ENCODE measurements at places on chromosomes 4 and X.

GRCh38 chr4:25656031-25656430 is 380 bp downstream of the SLC34A2 start:
- DNase-seq: no peak

- no peak for DNase-seq
Measured at GRCh38 chrX:105564501-105564900, 257.8 kb upstream of the NRK start.

- DNase-seq: no peak
Measured at GRCh38 chrX:1853447-1853846, 238.6 kb downstream of the ASMT start.

DNA sequence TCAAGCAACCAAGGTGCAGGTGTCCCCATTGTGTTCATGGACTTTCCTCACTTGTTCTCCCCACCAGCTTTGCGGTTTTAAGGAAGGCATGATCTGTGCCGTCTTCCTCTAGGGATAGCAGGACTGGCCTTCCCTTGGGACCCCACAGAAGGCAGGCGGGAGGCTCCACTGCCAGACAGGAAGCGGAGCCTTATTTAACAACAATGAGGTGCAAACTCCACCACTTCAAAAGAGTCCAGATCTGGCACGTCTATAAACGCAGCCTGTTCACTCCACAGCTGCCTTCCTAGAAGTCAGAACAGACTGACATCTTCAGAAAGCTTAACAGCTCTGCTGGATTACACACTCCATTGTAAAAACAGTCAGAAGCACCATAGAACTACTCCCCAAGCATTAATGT is 1.7 kb upstream of the GPR143 start:
- DNase-seq: no peak

DNA sequence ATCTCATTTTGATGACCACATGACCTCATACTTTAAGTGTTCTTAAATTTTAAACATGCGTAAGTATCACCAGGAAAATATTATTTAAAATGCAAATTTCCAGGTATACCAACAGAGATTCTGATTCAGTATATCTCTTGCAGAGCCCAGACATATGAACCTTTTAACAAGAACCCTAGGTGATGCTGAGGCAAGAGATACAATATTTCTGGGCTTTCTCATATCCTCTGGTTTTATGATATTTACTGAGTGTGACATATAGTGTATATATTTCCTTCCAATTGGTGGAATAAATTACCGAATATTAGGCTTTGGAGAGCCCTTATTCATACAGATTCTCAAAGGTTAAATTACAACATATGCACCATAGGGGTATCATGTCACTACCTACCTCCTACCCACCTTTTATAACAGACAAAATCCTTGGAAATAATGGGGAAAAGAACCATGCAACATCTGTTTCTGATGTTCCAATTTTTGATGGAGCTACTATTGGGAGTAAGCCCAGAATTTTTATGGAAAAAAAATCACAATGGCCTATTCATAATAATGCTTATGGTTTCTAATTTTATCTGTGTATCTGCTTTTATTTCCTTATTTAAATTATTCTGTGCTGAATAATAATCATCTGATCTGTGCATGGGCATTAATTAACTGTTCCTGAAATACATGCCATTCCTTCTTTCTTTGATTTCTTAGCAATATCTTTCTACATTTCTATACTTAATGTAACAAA is 27.1 kb downstream of the KCTD8 start:
- DNase-seq: no peak
